ENCODE measurements at places on chromosomes 12 and 14.
A peak's percentile ranks its signal among the peaks of the same experiment; 100 is the strongest.

DNA sequence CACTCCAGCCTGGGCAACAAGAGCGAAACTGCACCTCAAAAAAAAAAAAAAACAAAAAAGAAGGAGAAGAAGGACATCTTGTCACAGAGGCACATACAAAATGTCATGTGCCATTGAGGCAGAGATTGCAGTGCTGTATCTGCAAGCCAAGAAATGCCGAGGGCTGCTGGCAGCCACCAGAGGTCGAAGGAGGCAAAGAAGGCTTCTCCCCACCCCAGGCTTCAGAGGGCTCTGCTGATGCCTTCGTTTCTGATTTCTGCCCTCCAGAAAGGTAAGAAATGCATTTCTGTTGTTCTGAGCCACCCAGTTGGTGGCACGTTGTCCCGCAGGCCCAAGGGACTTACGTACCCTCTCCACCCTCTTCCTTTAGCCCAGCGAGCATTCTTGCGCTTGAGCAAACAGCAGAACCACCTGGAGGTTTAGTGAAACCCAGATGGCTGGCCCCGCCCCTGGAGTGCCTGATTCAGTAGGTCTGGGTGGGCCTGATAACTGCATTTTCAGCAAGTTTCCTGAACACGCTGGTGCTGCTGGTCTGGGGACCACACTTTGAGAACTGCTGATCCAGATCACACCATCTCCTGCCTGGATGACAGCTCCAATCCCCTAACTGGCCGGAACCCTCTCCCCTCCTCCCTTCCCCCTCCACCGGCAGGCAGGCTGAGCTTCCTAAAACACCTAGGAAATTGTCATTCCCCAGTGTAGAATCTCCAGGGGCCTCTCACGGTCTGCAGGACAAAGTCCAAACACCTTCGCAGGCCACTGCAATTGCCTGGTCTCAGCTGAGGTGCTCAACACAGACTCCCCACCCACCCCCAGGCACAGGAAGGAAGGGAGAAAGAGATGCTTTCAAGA lies 21.1 kb upstream of the SCARB1 start:
- H3K4me1 ChIP-seq, result peaks cover 8% of the 10 kb centered on the region
- H3K27ac ChIP-seq, result no peak overlapping the region
- H3K36me3 ChIP-seq, result no peaks in the 10 kb centered on the region
- no peak overlapping the region for H3K4me3 ChIP-seq
- H3K27me3 ChIP-seq, result no peaks in the 10 kb centered on the region

DNA sequence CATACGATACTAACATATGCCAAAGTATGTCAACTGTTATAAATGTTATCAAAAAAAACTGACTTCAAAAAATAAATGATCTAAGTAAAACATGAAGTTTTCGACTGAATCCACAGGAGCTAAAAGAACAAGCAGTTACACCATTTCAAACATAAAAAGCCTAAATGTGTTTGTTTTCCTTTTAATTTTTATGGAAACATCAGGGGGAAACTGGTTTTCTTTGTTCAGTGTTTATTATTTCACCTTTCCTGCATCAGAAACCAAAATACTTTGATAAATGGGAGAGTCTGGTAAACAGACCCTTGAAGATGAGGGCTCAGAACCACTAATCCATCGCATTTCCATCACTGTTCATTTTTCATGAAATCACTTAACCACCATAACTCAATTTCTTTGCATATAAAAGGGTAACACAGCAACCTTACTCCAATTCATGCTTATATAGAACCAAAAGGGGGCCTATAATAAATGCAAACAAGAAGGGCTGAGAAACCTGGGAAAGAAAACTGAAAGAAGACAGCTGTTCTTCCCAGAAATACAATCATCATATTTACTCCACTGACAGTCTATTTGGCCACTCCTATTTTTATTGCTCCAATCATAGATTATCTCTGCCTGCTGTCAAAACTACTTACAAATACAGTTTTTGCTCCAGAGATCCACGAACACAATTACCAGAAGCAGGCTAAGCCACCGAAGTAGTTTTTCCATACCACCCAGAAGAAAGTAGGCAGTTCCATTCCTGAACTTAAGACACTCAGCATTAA lies 17.0 kb downstream of the FGD6 start:
- no peak overlapping the region for H3K4me3 ChIP-seq
- H3K36me3 ChIP-seq, result no peaks in the 10 kb centered on the region
- H3K4me1 ChIP-seq, result no peaks in the 10 kb centered on the region
- no peak overlapping the region for H3K27ac ChIP-seq
- no peaks in the 10 kb centered on the region for H3K27me3 ChIP-seq

GRCh38 chr12:116597886-116598285 lies 38.7 kb downstream of the MAP1LC3B2 start:
- peaks cover 32% of the 10 kb centered on the region for H3K4me1 ChIP-seq
- H3K27ac ChIP-seq, result no peak overlapping the region
- no peak for DNase-seq
- no peak overlapping the region for H3K4me3 ChIP-seq
- no peaks in the 10 kb centered on the region for H3K36me3 ChIP-seq

GRCh38 chr14:101834800-101835547 lies 73.5 kb downstream of the PPP2R5C start:
- no peak overlapping the region for H3K4me3 ChIP-seq
- no peak for DNase-seq
- H3K4me1 ChIP-seq, result peaks cover 90% of the 10 kb centered on the region
- peaks cover 82% of the 10 kb centered on the region for H3K36me3 ChIP-seq

DNA sequence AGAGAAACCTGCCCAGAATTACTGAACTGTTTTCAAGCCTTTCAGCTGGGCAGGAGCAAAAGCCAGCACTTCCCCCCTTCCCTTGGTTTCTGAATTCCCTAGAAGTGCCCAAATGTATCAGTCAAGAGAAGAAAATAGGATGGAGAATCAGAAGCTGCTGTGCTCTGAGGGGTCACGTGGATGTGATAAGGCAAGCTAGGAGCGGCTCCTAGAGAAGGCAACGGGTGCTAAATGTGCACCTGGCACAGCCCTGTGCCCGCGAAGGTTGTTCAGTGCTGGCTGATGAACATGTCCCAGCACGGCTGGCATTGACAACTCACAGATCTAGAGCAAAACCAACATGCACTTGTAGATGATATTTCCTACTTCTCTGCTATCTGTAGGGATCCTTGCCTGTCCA lies 8.3 kb downstream of the EMG1 start:
- peaks cover 95% of the 10 kb centered on the region for H3K36me3 ChIP-seq
- DNase-seq, result no peak
- H3K4me3 ChIP-seq, result no peak overlapping the region

DNA sequence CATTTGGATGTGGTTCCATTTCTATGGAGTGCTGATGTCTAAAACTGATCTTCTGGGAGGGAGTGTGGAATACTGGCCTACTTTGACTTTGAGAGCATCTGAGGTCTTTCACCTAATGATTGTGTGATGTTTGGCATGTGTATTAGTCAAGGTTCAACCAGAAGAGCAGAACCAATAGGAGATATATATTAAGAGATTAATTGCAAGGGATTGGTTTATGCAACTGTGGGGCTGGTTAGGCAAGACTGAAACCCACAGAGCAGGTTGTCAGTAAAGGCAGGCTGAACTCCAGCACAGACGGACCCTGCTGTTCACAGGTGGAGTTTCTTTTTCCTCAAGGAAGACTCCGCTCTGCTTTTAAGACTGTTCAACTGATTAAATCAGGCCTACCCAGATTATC lies 11.6 kb downstream of the BMAL2 start:
- H3K27ac ChIP-seq, result no peak overlapping the region
- DNase-seq, result no peak
- no peak overlapping the region for H3K4me3 ChIP-seq
- H3K36me3 ChIP-seq, result no peaks in the 10 kb centered on the region

DNA sequence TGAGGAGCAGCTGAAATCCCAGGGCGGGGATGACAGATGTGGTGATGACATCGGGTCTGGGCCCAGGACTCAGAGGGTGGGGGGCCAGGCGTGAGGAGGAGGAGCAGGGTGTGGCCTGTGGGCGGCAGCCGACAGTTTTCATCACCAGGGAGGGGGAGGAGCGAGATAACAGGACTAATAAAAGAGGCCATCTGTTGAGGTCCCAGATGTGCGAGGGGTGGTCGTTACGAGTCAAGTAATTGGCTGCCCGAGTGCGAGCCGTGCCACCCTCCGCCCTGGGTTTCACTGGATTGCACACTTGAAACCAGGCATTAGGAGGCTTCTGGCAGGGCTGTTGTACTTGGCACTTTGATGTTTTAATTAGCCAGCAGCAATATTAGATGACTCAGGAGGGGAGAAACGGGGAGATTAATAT lies 67.2 kb downstream of the NOS1 start:
- H3K4me3 ChIP-seq, result no peak overlapping the region
- no peak overlapping the region for H3K27ac ChIP-seq
- H3K27me3 ChIP-seq, result no peaks in the 10 kb centered on the region
- no peak for DNase-seq

DNA sequence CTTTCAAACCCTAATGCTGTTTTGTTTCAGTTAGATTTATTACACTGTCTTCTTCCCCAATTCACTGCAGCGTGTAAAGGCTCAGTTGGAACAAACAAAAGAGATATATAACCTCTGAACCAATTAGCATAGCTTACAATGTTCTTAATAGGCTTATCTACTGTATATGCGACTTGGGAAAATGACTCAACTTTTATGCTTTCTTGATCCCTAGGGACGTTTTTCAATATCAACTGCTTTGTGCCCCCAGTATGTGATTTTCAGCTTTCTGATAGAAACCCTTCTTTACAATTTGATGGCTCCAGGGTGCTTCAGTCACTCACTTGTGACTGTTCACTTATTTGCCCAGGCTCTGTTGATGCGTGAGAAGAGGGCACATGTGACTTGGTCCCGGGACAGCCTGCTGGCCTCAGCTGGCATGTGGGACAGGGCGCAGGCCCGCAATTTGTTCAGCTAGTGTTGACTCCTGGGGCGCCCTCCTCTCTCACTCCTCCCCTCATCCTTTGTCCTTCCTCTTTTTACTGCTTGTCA lies 107.1 kb downstream of the TMTC2 start:
- no peaks in the 10 kb centered on the region for H3K36me3 ChIP-seq
- no peak overlapping the region for H3K4me3 ChIP-seq
- DNase-seq, result no peak
- H3K4me1 ChIP-seq, result no peaks in the 10 kb centered on the region
- H3K27me3 ChIP-seq, result no peaks in the 10 kb centered on the region
- H3K27ac ChIP-seq, result no peak overlapping the region

GRCh38 chr12:98901189-98901588 lies 256.1 kb downstream of the APAF1 start:
- no peak overlapping the region for H3K4me3 ChIP-seq
- H3K27ac ChIP-seq, result no peak overlapping the region
- DNase-seq, result no peak
- H3K36me3 ChIP-seq, result no peaks in the 10 kb centered on the region
- H3K27me3 ChIP-seq, result no peaks in the 10 kb centered on the region

DNA sequence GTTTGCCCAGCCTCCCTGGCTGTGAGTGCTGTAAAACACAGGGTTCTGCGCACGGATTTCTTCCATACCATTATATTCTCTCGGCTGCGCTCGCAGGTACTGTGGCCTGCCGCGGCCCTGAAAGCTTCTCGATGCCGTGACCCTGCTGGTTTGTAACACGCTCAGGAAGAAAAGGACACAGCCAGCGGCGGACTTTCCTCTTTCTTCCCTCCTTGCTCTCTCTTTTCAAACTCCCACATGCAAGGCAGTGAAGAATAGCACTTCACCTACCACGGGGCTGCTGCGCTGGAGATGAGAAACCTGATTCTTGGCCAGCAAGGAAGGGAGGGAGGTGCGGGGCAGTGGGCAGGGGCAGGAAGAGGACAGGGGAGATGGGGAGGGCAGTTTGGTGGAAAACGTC lies 130.2 kb downstream of the RBM19 start:
- no peak overlapping the region for H3K4me3 ChIP-seq
- H3K27me3 ChIP-seq, result no peaks in the 10 kb centered on the region
- H3K4me1 ChIP-seq, result no peaks in the 10 kb centered on the region
- H3K36me3 ChIP-seq, result no peaks in the 10 kb centered on the region
- H3K27ac ChIP-seq, result no peak overlapping the region

GRCh38 chr12:41439801-41440200 lies 251.7 kb downstream of the PDZRN4 start:
- H3K27ac ChIP-seq, result no peak overlapping the region
- H3K27me3 ChIP-seq, result no peaks in the 10 kb centered on the region
- no peak for DNase-seq
- H3K4me1 ChIP-seq, result no peaks in the 10 kb centered on the region

- H3K27me3 ChIP-seq, result no peaks in the 10 kb centered on the region
- no peaks in the 10 kb centered on the region for H3K36me3 ChIP-seq
- H3K4me1 ChIP-seq, result no peaks in the 10 kb centered on the region
- DNase-seq, result no peak
Measured at GRCh38 chr12:75837700-75838099, 193.9 kb downstream of the PHLDA1 start.

GRCh38 chr12:84648425-84648824 lies 264.2 kb downstream of the SLC6A15 start:
- no peak for DNase-seq
- H3K27me3 ChIP-seq, result no peaks in the 10 kb centered on the region
- no peak overlapping the region for H3K4me3 ChIP-seq
- no peak overlapping the region for H3K27ac ChIP-seq
- H3K4me1 ChIP-seq, result no peaks in the 10 kb centered on the region
- H3K36me3 ChIP-seq, result no peaks in the 10 kb centered on the region

- no peaks in the 10 kb centered on the region for H3K27me3 ChIP-seq
- DNase-seq, result peak; percentile 22
- H3K4me1 ChIP-seq, result peaks cover 11% of the 10 kb centered on the region
- H3K4me3 ChIP-seq, result no peak overlapping the region
- H3K36me3 ChIP-seq, result peaks cover 71% of the 10 kb centered on the region
- H3K27ac ChIP-seq, result no peak overlapping the region
Measured at GRCh38 chr14:73718418-73719251, 4.5 kb upstream of the PNMA1 start.

DNA sequence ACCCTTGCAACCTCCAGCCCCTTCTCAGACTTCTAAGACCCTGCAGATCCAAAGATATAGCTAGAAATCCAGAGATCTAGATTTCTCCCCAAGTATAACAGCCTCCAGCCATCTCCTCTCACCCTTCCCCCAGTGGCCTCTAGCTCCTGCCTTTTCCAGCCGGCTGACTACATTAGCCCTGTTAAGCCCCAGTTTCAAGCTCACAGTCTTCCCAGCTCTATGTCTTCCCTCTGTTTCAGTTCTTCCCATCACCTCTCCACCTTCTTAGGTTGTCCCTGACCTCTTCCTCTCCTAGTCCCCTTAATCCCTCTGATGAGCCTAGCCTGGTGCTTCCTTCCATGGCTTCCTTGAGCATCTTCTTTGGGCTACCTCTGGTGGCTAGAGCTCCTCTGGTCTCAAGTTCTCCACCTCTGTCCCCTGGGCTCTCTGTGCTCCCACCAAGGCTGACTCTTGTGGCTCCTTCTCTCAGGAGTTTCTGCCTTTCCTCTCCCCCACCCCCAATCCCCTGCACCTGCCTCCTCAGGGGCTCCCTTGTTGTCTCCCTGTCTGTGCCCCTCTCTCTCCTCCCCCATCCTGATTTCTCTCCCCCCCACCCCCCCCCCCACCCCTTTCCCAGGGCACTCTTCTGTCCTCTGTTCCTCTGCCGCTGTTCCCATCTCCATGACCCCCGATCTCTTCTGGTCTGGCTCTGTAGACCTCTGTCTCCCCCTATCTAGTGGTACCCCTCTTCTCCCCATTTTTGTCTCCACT lies 816 bp upstream of the GDF11 start:
- no peaks in the 10 kb centered on the region for H3K36me3 ChIP-seq
- H3K27me3 ChIP-seq, result no peaks in the 10 kb centered on the region
- H3K27ac ChIP-seq, result peak overlapping the region; percentile 38
- peaks cover 51% of the 10 kb centered on the region for H3K4me1 ChIP-seq

GRCh38 chr14:100143523-100143922 lies 15.9 kb downstream of the DEGS2 start:
- H3K27me3 ChIP-seq, result no peaks in the 10 kb centered on the region
- H3K4me1 ChIP-seq, result peaks cover 46% of the 10 kb centered on the region
- H3K36me3 ChIP-seq, result peaks cover 60% of the 10 kb centered on the region
- DNase-seq, result no peak
- no peak overlapping the region for H3K27ac ChIP-seq
- H3K4me3 ChIP-seq, result no peak overlapping the region

- no peak overlapping the region for H3K27ac ChIP-seq
- no peak overlapping the region for H3K4me3 ChIP-seq
- H3K4me1 ChIP-seq, result peaks cover 26% of the 10 kb centered on the region
- no peaks in the 10 kb centered on the region for H3K27me3 ChIP-seq
Measured at GRCh38 chr14:35366056-35366451, 38.5 kb downstream of the NFKBIA start.

All from CD4-positive, alpha-beta T cell (primary cell).